Foreskin keratinocyte (primary cell): ENCODE measurements at places on chromosomes 12 and 14.

DNA sequence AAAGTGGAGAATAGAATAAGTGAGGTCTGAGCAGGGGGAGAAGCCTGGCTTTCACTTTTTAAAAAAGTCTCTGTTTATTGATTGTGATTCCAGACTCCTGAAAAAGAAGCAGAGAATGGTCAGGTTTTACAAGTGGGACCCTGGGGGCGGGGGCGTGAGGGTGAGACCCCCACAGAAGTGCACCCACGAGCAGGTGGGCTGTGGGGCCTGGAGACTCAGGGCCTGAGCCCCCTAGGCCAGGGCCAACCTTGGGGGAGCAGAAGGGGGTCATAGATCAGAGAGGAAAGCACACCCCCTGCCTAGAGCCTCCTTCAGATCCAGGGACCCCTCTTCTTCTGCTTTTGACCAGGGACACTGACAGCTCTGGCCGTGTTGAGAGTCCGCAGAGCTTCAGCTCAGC, 180.3 kb downstream of the ADGRD1 start:
- no peak for DNase-seq

DNA sequence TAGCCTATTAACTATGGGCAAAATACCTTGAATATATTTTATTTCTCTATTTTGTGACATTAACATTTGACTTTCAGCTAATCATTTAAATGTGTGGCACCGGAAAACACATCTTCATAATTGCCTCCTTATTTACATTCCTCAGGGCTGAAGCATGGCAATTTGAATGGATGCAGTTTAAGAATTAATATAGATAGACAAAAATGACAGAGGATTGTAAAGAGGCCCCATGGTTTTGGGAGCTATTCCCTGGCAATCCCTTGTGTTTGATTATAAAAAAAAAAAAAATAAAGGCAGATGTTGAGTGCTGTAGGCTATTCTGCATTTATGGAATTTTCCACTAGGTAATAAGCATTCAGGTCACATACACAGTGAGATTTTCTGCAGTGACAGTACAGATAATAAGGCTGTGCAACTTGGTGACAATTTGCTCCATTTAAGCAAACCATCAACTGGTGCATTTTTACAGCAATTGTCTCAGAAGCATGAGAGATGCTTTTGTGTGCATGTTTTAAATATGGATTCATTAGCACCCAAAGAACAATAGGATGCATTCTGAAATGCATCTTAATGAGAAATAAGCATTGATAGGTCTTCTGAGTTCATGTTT, 123.2 kb upstream of the SLC38A4 start:
- DNase-seq: no peak

DNA sequence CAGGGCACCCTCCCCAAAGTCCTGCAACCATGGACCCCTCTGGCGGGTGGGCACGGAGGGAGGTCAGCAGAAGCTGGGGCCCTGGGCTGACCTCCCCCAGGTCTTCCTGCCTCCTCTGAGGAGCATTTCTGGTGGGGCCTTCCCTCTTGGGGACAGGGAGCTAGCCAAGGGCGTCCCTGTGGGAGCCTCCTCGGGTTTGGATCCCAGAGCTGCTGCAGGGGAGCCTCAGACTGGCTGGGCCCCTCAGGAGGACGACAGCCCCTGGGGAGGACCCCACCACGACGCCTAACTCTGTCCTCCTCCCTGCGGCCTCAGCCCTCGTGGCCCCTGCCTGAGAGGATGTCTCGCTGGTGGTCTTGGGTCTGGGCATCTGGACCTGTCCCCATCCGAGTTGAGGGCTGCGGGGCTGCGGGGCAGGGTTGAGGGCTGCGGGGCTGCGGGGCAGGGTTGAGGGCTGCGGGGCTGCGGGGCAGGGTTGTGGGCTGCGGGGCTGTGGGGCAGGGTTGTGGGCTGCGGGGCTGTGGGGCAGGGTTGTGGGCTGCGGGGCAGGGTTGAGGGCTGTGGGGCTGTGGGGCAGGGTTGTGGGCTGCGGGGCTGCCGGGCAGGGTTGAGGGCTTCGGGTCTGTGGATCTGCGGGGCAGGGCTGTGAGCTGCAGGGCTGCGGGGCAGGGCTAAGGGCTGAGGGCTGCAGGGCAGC, 37.4 kb downstream of the FBRSL1 start:
- DNase-seq: no peak

DNA sequence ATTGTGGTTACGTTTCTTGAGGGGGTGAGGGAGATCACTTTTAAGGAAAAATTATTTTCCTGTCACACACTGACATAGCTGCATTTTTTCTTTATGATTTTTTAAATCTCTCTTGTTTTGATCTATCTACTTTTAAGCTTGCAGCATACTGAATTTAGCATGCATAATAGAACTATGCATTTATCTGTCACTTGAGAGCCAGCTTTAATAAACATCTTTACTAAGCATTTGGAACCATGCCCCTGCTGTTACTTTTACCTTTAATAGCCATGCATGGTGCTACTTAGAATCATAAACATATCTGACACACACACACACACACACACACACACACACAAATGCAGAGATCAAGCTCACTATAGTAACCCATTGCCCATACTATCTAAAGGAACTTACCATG, 486.2 kb downstream of the NELL2 start:
- no peak for DNase-seq

DNA sequence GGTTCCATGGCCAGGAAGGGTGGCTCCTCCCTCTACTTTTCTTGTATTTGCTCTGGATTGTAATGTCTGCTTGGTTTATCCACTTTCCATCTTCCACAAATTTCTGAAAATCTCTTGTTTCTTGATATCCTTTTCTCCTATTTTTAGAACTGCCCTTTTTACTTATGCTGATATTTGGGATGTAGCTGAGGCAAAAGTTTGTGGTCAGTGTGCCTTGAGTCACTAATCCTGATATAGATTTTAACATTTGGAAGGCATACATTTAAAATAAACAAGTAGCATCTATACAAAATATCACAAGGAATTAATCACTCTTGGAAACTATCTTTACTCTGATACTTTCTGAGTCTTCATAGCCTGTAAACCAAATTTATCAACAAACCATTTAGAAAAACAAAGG, 11.0 kb downstream of the GRIP1 start:
- DNase-seq: no peak

DNA sequence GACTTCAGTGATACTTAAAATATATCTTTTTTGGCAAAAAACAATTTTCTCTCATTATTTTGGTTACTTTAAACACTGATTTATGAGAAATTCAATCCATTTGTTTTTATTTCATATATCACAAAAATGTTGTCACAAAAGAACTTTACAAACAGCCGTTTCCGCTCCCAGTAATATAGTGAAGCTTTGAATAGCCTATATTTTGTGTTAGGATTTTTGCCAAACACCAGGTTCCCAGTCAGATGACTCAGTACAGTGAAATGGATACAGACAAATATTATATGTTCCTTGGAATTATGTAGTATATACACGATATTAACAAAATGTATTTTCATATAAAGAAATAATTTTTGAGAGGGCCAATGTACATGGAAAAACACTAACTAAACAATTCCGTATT, 411.1 kb downstream of the CCER1 start:
- DNase-seq: no peak

DNA sequence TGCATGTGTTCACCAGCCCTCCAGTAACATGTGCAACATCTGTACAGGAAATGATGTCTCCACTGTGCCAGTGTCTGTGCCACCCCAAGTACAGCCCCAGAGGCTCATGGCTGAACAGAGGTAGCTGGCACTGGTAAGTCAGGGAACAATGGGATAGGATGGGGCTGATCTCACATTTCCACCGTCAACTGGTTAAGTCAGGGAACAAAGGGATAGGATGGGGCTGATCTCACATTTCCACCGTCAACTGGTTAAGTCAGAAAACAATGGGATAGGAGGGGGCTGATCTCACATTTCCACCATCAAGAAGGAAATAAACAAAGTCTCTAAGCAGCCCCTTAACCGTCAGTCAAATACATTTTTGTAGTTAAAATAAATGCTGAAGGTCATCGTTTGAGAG, 246.6 kb downstream of the TMEM132D start:
- DNase-seq: no peak

DNA sequence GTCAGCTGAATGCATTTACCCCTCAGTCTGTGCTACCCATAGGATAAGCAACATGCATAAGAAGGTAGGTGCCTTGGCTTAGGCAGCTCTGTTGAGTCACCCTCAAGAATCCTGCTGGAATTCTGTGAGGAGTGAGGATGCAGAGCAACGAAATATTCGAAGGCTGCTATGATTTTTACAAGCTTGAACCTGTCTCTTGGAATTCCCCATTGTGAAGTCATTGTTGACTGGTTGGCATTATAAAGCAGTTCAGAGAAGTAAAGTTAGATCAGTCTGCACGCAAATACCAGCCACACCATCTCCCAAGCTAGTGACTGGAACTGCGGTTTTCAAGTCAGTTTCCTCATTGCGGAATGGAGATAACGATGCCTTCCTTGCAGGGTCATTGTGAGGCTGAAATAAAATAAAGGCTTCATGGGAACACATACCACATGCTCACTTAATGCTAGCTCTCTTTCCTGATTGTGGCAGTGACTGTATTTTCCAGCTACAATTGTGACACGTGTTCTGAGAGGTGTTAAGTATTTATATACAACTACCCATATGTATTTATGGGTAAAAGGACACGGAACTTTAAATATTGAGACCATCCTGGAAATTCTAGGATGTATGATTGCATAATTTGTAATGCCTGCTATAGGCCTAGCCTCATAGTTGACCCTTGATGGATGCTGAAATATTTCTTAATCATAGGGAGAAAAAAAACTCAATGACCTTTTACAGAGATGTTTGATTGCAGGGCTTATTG, 96.7 kb downstream of the ETV6 start:
- peak; percentile 99 for DNase-seq

DNA sequence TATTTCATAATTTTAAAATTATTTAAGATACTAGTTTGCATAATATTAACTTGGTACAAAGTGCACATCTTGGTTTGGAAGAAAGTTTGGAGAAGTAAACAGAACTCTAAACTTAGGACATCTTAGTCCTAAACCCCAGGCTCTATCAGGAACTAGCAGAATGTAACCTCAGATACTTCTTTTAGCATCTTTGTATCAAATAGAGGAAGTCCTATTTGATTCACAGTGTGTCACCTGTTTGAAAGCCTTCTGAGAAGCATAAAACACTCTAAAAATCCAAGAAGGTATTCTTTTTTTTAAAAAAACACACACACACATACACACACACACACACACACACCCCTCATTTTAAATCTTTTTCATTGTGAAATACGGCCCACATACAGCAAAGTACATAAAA, 12.0 kb upstream of the RNU6-7 start:
- DNase-seq: no peak

DNA sequence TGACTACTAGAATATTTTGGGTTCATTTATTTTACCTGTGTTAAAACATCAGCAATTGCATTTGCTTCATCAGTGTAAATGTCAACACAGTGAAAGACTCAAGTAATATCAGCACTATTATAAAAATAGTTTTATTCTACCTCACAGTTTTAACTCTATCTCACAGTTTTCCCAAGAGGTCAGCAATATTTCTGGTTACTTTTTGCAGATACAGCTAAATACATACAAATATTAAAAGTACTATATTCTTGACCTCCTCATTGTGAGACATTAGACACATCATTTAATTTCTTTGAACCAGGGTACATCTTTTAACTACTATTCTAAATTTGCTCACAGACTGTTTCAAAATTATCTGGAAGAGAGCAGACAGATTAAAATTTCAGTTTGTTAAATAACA, 321.7 kb upstream of the OR4E1 start:
- DNase-seq: no peak

- DNase-seq: peak; percentile 67
Observed at GRCh38 chr14:88248606-88249005, 74.5 kb downstream of the KCNK10 start.

- DNase-seq: no peak
Observed at GRCh38 chr14:88225721-88226120, 97.3 kb downstream of the KCNK10 start.

- no peak for DNase-seq
Observed at GRCh38 chr14:75469606-75470237, 41.9 kb downstream of the JDP2 start.

GRCh38 chr12:54140588-54141388, 48.0 kb downstream of the SMUG1 start:
- no peak for DNase-seq

- no peak for DNase-seq
Observed at GRCh38 chr12:129559776-129560175, 344.0 kb downstream of the TMEM132D start.

DNA sequence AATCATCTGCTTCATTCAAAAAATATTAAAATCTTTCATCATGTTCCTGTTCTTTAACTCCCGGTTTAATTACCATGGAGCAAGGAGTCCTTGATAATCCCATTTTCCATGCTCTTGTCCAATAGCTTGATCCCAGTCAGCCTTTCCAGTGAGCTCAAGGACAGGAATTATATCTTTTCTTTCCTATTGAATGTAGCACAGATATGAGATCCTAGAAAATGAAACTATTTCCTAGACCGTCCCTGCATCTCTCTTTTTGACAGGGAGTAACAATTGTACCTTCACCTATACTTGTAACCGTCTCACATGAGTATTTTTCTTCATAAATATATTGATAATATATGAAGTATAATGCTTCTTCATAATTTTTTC, 35.6 kb downstream of the PIK3C2G start:
- no peak for DNase-seq

- DNase-seq: no peak
Observed at GRCh38 chr14:22448035-22448904, 140.8 kb downstream of the DAD1 start.

DNA sequence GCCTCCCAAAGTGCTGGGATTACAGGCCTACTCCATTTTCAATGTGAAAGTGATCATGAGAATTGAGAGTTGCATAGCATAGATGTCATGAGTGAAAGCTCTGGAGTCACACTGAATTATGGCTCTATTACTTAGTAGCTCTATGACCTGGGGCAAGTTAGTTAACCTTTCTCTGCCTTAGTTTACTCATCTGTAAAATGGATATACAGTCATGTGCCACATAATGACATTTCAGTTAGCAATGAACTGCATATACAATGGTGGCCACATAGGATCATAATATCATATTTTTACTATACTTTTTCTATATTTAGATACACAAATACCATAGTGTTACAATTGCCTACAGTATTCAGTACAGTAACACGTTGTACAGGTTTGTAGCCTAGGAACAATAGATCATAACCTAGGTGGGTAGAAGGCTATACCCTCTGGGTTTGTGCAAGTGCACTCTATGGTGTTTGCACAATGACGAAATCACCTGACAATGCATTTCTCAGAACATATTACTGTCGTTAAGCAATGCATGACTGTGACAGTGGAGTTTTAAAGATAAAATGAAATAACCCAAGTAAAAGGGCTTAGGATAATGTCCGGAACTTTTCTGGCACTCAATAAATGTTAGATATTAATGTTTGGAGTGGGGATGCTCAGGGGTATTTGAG, 53.1 kb downstream of the ZFYVE26 start:
- no peak for DNase-seq
